ENCODE measurements at places on chromosomes 3 and 15.

- no peak for DNase-seq
Measured at GRCh38 chr15:60536314-60536713, 57.4 kb upstream of the ICE2 start.

- DNase-seq: no peak
Measured at GRCh38 chr3:15471861-15472260, 44.5 kb downstream of the EAF1 start.

GRCh38 chr3:100270215-100270583 lies 9.4 kb downstream of the TBC1D23 start:
- no peak for DNase-seq

DNA sequence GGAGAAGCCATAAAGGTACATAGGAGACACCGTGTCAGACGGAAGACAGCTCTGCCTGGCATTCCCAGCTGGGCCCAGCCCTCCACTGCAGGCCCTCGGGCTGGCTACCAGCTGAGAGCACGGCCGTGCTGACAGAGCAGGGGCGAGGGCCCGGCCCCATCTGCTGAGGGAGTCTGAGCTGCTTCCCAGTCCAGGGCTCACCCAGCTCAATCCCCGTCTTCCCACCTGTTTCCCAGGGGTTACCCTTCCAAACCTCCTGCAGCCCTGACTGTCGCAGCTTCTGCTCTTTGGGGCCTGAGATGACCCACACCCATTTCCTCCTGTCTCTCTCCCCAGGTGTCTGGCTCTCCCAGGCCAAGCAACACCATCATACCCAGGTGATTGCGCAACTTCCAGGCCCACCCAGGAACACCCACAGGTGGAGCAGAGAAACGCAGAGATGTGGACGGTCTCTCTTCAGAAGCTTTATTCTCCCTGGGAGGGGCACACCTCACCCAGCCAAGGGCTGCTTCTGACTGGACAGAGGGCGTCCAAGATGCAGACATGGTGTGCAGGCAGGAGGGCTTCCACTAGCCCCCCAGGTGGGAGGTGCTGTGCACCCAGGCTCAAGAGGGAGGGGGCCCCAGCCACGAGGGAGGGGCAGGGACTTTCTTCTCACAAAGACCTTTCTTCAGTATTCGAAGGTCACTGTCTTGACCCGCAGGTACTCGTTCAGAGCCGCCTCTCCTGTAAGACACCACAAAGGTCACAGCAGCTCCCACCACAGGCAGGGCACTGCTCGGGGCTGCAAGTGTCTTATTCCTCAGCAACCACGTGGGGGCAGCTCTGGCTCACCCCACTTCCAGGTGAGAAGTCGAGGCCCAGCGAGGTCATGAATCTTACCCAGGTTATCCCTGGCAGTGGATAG lies 19.4 kb upstream of the SLC41A3 start:
- no peak for DNase-seq

DNA sequence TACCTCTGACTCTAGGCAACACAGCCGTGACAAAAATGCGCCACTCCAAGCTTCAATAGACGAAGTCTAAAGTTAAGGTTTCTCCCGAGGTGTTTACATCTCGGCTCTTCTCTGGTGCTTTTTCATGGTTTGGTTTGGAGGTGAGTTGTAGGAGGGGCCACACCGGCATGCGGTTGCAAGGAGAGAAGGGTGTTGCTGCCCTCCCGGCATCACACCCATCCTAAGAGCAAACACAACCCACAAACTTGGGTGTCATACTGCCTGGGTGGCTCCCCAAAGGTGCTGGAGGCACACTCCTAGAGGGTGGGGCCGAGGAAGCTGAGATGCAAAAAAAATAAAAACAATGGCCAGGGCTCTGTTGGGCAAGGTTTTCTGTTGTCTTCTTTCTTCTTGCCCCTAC lies 225.2 kb upstream of the ICE2 start:
- DNase-seq: no peak

DNA sequence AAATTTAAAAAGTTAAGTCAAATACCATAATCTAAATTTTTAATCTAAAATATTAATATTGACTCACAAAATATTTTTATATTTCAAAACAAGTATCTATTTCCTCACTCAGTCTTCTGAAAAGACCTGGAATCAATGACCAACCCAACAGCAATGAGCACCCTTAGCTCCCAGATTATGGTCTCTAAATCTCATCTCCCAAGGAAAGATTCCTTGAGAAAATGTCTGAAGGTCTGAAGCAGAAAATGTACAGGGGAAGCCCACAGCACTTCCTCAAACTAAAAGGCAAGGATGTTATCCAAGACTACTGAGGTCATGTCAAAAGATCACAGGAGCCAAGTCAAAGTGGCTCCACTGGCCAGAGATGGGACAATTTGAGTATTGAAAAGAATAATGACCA lies 51.0 kb upstream of the SLCO2A1 start:
- no peak for DNase-seq

GRCh38 chr3:124845406-124845805 lies 41.8 kb downstream of the ITGB5 start:
- DNase-seq: no peak

- no peak for DNase-seq
Measured at GRCh38 chr3:42707620-42708355, 5.2 kb upstream of the HHATL start.

DNA sequence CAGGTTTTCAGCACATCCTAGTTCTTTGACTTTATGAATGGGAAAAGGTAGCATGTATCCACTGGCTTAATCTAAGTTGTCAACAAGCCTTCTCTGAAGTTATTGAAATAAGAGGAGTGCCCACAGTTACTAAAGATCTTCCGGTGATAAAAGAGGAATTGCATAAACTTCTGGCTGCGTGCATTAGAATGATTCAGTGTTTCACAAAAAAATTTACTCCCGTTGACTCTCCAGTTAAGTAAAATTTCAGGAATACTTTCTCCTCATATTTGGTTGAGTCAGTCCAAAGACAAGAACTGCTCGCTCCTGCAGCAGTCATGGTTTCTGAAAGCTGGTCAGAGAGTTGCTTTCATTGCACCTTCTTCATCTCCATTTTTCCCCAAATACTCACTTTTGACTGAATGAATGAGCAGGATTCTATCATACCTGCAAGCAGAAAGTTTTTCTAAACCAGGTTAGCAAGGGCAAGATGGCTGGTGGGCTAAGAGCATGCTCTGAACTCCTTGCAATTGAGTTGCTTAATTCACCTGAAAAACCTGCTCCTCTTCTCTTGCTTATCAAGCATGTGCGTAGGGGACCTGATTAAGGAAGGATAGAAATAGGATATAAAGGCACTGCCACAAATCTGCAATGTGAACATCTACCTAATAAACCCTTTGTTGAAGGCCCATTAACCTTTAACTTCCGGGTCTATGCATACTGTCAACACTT lies 64.2 kb upstream of the TIMP4 start:
- no peak for DNase-seq

GRCh38 chr3:8681349-8681748 lies 36.8 kb upstream of the SSUH2 start:
- no peak for DNase-seq

- DNase-seq: no peak
Measured at GRCh38 chr15:99842071-99842470, 108.8 kb upstream of the LYSMD4 start.

DNA sequence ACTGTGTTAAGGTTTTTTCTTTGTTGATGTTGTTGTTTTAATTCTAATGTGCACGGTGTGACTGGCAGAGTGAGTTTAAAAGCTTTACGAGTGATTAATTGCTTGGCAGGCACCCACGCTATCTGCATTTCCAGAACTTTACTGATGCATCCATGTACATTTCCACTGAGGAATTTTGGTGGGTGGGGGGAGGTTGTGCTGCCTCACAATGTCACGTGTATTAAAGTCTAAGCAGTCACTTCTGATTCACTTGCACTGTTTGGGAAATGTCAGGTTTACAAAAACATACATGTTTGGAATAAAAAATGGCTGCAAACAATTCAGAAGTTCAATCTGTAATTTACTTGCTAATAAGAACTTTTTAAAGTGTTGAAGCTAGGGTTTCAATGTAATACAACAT lies 38.5 kb upstream of the CTDSPL start:
- no peak for DNase-seq

DNA sequence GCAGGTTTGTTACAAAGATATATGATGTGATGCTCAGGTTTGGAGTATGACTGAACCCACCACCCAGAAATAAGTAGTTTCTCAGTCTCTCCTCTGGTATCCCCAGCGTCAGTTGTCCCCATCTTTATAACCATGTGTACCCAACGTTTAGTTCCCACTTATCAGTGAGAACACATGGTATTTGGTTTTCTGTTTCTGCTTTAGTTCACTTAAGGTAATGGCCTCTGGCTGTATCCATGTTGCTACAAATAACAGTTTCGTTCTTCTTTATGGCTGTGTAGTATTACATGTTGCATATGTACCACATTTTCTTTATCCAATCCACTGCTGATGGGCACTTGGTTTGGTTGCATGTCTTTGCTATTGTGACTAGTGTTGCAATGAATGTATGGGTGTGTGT lies 132.3 kb downstream of the LMLN start:
- DNase-seq: no peak

DNA sequence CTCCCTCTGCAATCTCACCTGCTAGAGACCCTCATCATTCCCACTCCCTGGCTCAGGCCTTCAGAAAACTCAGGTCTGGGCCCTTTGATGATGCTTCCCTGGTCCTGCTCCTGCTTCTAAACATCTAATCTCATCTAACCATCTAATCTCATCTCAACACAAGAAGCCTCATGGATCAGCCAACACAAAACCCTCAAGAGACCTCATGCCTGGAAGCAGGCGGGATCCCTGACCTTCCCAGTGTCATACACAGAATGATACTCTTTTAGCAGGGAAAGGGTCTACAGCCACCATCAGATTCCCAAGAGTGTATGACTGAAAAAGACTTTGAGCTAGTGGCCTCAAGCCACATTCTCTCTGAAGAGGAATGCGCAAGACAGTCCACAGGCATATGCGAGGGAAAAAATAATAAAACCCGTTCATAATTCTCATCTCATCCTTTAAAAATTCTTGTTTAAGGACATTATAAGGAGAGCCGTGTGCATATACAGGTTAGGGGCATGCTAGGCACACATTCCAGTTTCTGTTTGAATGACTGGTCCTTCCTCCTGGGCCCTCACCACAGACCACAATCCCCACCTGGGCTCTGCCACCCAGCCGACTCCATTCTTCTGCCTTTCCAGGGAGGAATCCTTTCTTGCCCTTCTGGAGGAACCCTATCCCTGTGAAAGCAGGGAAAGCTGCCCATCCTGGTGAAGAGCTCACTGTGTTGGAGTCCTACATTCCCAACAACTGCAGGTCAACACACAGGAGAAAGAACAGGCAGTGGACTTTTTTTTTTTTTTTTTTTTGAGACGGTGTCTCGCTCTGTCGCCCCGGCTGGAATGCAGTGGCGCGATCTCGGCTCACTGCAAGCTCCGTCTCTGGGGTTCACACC lies 2.2 kb downstream of the ZXDC start:
- DNase-seq: no peak

DNA sequence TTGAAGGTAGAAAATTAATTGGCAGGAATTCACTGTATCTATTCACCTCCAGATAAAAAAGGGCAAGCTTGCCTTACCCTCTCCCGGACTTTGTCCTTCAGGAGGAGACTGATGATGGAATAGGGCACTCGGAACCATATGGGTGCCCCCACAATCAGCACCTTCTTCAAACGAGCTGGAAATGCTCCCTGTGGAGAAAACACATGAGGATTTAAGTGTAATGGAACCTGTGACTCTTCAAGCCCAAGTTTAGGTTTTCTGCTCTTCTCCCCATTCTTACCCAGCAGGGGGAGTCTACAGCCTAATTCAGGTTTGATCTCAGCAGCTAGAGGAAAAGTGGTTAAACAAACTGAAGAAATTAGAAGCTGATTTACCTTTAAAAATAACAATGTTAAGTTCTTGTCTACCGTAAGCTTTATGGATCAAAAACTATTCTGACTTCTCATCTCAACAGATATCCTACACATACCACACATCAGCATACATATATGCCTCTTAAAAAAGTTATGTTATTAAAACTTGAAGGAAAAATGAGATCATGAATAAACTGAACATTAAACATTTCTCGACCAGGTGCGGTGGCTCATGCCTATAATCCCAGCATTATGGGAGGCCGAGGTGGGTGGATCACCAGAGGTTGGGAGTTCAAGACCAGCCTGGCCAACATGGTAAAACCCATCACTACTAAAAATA lies 57.5 kb upstream of the SIN3A start:
- DNase-seq: no peak

GRCh38 chr3:60609446-60609845 lies 641.8 kb downstream of the FHIT start:
- no peak for DNase-seq

- no peak for DNase-seq
Measured at GRCh38 chr3:63413523-63413922, 135.4 kb downstream of the SYNPR start.

- DNase-seq: no peak
Measured at GRCh38 chr15:92413510-92413909, 19.8 kb downstream of the ST8SIA2 start.

DNA sequence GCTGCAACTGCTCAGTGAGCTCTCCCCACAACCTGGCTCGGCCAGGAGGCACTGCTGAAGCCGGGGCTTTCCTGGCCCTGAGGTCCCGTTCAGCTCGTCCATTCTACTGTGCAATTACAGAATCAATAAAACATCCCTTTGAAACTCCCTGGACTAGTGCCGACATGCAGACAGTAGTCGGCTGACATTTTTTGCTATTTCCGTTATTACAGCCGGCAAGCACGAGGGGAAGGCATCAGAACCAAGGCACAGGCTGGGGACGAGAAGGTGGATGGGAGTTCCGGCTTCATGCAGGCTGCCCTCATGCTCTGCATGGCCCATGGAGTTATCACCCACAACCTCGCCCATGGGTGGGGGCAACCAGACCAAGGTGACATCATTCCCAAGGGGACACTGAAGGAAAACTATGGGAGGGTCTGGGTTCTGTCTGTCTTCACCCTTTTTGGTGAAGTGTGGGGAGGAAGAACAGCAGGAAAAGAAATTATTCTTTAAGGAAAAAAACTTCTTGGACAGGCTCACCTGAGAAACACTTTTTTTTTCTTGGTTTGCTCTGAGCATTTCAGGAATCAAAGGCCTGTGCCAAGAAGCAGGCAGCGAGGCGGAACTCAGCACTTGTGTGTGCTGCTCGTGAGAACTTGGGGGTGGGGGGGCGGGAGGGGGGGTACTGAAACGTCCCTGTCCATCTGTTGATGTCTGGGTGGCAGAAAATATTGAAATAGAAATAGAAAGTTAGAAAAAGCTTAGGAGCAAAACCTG lies 154.5 kb downstream of the FOXP1 start:
- DNase-seq: no peak
